ENCODE measurements at places on chromosomes 4 and X.

- DNase-seq: no peak
Observed at GRCh38 chr4:62917649-62918048, 1491.6 kb downstream of the TECRL start.

- DNase-seq: peak; percentile 57
Observed at GRCh38 chr4:2572866-2573265, 36.4 kb downstream of the FAM193A start.

DNA sequence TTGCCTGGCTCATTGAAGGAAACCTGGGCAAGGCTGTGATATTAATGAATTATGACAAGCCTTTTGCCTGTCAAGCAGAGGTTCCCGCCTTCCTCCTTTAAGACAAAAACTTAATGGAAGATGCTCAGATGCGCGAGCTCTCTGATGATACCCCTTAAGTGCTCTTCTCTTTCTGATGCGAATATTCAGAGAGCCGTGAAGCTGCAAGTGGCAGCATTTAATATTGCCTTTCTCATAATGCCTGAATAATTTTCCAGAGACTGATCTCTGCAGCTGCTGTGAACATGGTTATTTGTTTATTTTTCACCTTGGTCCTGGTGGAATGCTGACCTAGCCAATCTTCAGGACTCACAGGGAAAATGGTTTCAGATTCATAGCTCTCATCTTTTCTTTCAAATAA is 251.8 kb downstream of the TENM3 start:
- DNase-seq: no peak

GRCh38 chrX:54358424-54359211 is 772 bp upstream of the WNK3 start:
- peak; percentile 4 for DNase-seq

DNA sequence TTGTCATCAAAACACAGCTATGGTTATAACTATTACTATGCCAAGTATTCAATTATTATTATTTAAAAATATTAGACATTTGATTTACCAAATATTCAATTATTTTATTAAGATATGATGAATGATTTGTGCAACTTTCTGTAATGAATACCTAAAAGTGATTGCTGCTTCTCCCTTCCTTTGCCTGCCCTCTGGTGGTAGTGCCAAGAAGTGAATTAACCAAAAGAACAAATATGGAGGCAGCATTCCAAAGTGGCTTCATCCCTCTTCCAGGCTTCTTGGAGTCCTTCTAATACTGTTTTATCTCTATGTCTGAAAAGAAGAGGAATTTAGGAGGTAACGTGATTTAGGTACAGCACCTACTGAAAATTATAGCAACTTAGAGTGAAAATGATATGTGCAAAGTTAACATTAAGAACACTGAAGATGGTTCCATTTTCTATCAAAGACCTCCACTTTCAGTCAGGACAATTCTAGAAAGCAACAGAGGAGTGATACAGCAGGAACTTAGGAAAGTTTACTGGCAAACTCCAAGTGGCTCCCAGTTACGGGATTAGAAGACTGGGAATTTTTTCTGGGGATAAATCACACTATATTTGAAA is 43.0 kb downstream of the ENPEP start:
- DNase-seq: peak; percentile 55

- peak; percentile 70 for DNase-seq
Observed at GRCh38 chr4:184416913-184417734, 57.2 kb downstream of the IRF2 start.

DNA sequence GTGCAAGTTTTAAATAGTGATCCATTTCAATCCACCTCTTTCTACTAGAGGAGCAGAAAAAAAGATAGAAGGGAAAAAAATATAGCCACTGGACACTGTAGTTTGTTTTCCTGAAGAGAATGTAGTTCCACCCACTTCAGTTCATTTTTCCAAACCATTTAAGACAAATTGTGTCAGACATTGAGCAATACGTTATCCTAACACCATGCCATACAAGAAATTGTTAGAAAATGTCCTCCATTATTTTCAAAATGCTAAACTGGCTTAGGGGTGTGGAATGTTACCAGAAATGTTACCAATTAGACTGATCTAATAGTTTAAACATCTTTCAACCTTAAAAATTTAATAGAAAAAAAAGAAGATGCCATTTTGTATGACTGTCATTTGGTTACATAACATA is 48.6 kb upstream of the ETNPPL start:
- DNase-seq: no peak

DNA sequence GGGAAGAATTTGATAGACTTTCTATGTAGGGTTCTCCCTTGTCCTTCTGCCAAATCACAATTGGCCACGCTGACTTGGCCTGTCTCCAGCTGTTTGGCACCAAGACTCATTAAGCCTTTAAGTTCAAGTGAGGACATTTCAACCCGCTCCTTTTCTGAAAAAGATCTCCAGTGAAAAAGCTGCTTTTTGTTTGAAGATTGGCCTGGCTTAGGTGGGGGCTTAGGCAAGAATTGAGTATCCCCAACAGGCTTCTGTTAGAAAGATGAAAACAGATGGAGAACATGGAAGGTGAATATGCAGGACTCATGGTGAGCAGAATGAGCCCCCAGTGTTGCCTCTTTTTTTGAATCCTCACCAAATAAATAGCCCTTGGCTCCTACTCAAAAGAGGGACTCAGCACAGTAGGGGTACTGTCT is 28.5 kb upstream of the LIMCH1 start:
- no peak for DNase-seq

DNA sequence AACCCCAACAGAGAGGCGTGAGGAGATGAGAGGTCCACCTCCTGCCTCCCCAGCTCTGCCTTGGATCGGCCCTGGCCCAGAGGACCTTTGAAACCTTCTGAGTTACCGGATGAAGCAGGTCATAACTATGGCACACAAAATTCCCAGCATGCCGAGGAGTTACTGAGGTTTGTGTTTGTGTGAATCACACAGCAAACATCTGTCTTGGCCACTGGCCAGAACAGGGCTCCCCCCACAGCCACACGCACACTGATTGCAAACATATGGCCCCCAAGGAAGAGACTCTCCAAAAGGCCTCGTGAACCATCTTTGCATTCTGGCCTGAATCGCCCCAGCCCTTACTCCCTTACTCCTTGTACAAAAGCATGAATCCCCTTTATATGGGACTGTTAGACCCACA is 18.9 kb downstream of the RPS4X start:
- DNase-seq: no peak

DNA sequence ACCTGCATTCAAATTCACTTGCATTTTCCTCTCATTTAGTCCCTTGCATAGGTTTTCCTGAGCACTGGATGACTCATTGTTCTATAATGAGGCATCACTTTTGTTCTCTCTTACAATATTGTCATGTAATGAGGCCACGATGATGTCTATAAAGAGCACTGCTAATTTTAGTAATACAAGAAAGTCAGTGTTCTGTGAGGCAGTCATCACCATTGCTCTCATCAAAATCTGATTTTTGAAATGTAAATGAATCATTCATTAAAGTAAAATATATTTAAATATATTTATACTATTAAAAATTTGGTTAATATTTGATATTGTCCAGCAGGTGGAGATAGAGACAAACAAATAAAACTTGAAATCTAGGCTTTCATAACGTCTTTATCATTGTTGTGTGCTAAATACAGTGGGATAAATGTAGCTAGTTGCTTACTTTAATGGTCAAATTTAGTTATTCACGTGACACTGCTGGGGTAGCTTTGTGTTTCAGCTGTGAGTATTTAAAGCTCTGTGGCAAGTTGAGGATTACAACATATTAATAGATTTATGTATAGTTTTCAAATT is 15.4 kb downstream of the HMGB2 start:
- DNase-seq: peak; percentile 77

- peak; percentile 12 for DNase-seq
Observed at GRCh38 chr4:30757357-30757756, 37.2 kb downstream of the PCDH7 start.

DNA sequence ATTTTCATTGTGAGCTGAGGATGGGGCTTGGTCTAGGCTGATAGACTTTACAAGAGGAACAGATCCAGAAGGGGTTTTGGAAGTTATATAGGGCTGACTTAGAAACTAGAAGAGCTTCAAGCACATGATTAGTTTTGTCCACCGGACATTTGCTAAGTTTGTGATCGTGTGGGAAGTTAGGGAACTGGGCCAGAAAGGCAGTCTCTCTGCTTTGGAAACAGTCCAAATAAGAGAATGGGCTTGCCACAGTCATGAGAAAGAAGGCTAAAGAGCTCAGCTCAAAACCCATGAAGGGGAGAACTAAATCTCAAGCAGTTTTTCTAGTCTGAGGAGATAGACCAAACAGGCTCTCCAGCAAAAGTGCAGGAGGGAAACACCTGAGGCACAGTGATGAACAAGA is 67.8 kb downstream of the ZNF674 start:
- DNase-seq: peak; percentile 6

DNA sequence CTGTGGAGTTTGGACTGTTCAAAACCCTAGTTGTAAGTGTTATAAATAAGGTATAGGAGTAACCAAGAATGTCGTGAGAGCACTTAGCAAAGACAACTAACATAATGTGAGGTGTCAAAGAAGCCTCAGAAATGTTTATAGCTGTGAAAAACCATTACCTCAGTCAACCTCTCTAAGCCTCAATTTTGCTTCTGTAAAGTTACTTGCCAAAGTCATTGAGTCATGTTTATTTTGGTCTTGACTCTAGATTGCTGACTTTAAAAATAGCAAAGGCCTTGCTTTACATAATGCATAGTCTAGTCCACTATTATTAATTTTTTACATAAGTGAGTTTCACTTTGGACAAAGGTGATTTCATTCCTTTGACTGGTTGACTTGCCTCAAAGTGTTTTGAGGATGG is 257.6 kb upstream of the CXXC4 start:
- no peak for DNase-seq

- peak; percentile 74 for DNase-seq
Observed at GRCh38 chr4:103076747-103077347, at the start of gene SLC9B2. SLC9B2 (minus strand) TSS chr4:103076761; CDS start chr4:103067550, 9,211 bp downstream.

DNA sequence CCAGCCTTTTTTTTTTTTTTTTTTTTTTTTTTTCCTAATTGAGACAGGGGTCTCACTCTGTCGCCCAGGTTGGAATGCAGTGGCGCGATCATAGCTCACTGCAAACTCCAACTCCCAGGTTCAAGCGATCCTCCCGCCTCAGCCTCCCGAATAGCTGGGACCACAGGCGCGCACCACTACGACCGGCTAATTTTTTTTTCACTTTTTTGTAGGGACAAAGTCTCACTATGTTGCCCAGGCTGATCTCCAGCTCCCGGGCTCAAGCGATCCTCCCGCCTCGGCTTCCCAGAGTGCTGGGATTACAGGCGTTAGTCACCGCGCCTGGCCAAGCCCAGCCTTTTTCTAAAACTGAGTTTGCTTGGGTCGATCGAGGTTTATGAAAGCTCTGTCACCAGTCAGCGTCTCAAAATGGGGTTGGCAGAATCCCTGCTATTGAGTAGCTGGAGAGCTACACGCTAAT is 1.3 kb upstream of the OTUD5 start:
- peak; percentile 34 for DNase-seq

DNA sequence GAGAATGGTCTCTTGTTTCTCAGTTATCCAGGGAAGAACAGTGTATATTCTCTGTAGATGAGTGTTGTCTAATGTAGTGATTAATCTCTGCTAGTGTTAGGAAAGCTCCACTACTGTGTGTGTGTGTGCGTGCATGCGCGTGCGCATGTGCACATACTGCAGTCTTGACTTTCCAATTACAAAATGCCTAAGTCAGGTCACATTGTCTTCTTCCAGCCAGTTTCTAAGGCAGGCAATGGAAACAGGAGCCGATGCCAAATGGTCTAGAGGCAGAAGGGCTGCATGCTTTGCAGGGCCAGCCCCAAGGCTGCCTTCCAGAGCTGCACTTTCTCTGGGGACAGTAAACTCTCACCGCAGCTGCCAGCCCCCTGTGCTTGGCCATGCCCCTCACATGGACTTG is 30.5 kb upstream of the NAP1L5 start:
- DNase-seq: no peak

DNA sequence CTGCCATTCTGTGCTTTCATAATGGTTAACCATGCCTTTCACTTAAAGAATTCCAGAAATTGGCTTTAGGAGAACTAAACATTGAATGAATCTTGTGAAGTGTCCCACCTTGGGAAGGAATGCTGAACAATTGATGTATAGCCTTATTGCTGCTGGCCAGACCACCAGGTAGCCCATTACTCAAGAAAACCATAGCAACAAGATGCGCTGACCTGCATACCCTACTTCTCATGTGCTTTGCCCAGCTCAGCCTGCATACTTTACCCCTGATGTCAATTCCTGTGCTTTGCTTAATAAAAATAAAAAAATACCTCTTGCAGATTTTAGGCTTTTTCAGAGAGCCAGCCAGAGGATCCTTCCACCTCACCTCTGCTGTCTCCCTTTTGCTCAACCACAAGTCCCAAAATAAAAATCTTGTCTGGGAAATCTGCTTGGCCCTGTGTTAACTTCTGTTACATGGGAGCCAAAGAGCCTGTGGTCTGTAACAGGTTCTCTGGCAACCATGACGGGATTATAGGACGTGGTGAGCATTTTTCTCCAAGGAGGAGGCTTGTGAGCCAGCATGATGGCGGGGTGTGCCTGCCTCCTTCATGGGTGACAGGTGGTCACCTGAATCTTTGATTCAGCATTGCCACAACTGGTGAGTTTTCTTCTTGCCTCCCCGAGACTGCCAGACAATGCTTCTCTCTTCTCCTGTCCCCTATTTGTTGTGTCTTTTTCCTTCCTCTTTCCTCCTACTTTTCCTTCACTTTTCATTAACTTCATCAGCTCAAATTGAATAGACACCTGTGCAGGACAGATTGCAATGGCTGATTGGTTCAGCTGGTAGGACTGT is 106.8 kb downstream of the ARSJ start:
- DNase-seq: no peak

DNA sequence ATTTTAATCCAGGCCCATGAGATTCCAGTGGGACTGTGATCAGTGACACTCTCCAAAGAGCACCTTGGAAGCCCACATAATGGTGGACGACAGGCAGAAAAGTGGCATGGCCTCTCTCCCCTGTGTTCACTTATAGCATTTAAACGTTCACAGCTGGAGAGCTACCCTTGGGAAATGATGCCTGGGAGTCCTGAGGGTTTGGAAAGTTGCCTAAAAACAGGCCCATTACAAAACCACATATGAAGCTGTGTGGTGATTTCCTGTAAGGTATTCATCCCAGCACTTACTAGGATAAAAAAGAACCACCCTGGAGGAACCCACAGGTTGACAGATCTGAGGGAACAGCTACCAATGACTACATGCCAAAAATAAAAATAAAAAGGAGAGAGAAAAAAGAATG is 193.2 kb downstream of the RASL11B start:
- no peak for DNase-seq

- DNase-seq: no peak
Observed at GRCh38 chr4:20825505-20825904, 125.2 kb downstream of the PACRGL start.

- DNase-seq: no peak
Observed at GRCh38 chr4:93771640-93772411, 56.7 kb upstream of the ATOH1 start.

- DNase-seq: peak; percentile 8
Observed at GRCh38 chr4:57866468-57867171, 756.4 kb upstream of the IGFBP7 start.

DNA sequence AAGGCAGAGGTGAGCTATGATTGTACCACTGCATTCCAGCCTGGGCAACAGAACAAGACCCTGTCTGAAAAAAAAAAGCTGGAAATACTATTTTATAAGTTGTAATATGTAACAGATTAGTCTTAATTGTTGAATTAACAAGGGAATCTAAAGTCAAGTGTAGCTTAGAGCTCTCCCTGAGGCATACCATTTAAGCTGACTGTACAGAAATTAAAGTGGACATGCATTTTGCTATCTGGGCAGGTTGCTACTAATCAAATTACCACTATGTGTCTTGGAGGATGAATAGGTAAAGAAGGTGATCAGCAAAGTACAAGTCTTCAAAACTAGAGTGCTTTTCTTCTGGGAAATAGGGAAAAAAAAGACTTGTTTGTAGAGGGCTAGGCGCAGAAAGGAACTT is 205.3 kb upstream of the JADE1 start:
- DNase-seq: no peak

GRCh38 chr4:110620691-110621327 is 2.1 kb downstream of the PITX2 start:
- DNase-seq: peak; percentile 43

Measured in suppressor macrophage treated with lipopolysaccharide for 1 hour (primary cell).